ENCODE measurements at places on chromosomes 6 and 20.

- DNase-seq: no peak
These were observed 93.5 kb downstream of the ERMARD start for GRCh38 chr6:169844946-169845345.

DNA sequence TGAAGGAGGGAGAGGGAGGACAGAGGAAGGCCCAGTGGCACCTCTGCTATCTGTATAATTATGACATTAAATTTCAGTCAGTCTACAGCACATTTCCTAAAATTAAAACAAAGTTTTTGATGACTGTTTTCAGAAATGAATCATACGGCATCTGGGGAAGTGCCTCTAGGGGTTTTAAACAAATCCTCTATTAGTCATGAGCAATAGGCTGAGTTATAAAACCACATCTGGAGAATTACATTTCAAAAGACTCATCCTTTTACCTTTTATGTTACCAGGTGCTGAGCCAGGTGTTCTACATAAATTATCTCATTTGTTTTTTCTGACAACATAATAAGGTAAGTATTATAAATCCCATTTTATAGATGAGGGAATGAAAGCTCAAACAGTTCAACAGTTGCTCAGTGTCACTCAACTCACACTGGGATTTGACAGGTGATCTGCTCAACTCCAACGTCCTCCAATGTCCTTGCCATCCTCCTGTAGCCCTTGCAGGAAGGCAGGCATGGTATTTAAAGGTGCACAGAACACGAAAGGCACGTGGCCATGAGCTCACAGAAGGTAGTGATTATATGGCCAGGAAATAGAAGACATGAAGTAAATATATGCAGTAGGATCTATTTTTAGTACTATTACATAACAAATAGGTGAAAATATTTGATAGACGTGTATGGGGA is 184.2 kb upstream of the MAN1A1 start:
- no peak for DNase-seq

DNA sequence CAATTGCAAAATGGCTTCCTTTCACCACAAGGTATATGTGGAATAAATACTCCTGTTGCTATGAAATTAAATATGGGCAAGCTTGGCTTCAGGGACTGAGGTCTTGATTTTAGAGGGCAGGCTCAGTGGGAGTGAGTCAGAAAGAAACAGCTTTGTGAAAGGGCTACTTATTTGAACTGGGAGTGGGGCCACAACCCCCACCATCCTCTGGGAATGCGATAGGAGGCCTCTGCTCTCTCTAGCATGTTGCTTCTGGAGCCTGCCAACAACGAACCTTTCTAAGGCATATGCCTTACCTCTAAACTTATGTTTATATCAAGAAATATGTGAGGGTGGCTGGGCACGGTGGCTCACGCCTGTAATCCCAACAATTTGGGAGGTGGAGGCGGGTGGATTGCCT is 149.7 kb downstream of the LRRC1 start:
- DNase-seq: no peak

- no peak for DNase-seq
These were observed 8.0 kb downstream of the SLC22A3 start for GRCh38 chr6:160356074-160356744.

DNA sequence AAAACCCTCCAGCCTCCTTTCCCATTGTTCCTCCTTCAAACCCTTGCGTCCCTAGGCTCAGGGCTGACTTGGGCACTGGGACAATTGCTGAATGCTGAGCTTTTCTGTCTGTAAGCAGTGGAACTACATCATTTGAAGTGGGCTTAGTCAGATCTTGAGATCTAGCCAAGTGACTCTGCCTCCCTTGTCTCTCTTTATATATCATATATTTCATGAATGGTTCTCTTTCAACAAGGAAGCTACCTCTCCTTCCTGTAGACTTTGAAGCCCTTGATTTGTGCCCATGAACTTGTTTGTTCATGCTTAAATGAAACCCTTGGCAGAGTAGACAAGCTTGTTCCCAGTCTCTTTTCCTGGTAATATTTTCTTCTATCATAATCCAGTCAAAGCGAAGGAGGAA is 60.0 kb upstream of the KIF13A start:
- DNase-seq: no peak

DNA sequence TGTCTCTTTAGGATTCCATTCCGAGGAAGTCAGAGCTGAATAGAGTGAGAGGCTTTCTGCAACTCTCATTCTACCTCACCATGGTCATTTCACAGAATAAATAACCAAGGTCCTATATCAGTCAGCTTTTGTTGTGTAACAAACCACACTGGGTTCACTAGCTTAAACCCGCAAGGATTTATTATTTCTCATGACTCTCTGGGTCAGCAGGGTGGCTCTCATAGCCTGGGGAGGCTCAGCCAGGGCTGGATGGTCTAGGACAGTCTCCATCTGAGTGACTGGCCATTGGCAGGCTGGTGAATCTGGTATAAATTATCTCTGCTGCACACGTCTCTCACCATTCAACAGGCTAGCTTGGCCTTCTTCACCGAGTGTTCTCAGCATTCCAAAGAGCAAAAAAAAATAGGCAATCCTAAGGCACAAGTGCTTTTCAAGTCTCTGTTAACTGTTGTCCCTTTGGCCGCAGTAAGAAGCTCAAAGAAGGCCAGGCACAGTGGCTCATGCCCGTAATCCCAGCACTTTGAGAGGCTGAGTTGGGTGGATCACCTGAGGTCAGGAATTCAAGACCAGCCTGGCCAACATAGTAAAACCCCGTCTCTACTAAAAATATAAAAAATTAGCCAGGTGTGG is 39.7 kb downstream of the ISM1 start:
- no peak for DNase-seq

GRCh38 chr6:127570739-127571389 is 6.1 kb upstream of the C6orf58 start:
- DNase-seq: no peak

GRCh38 chr20:41643504-41643938 is 25.3 kb upstream of the CHD6 start:
- no peak for DNase-seq

DNA sequence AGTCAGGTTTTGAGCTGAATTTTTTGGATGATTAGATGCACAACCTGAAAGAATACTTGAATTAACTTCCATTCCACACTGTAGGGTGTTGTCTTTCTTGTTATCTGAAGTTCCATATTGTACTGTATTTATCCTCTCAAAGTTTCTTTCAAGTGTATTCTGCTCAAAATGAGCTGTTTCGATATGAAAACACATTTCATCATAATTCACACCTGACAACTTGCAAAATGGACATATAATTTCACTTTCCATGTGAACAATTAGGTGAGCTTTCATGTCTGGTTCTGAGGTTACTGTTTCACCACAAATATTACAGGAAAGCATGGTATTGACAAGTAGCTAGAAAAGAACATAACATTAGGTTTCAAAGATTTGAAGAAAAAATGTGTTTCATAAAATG is 1.7 kb downstream of the ZUP1 start:
- DNase-seq: no peak
